ENCODE measurements at places on chromosomes 11 and 22. TPM values are rescaled to one million over a fixed set of nuclear protein-coding genes. Genes with fewer than 3 reads are reported as not detected.

Gene ST3GAL4
- 8.8 TPM for total RNA-seq

Gene IGF2
- total RNA-seq: not detected

- no peak for DNase-seq
Observed at GRCh38 chr11:66055021-66055420, 2.9 kb downstream of the SF3B2 start.

- DNase-seq: no peak
Observed at GRCh38 chr11:16347928-16348685, 8.2 kb downstream of the SOX6 start.

- no peak for DNase-seq
Observed at GRCh38 chr11:295351-296170, 3.8 kb downstream of the IFITM5 start.

DNA sequence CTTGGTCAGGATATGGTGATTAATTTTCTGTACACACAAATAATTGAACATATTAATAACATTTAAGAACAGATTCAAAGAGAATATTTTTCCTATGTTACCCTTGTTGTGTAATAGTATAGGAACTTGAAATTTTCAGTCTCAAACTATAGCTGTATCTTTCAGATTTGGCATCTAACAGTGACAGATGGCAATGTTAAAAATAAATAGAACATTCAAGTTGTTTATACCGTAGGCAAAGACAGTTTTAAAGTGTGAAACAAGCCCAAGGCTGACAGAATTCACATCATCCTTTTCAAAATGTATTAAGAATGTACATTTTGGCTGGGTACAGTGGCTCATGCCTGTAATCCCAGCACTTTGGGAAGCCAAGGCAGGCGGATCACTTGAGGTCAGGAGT is 92.6 kb upstream of the TP53AIP1 start:
- no peak for DNase-seq

DNA sequence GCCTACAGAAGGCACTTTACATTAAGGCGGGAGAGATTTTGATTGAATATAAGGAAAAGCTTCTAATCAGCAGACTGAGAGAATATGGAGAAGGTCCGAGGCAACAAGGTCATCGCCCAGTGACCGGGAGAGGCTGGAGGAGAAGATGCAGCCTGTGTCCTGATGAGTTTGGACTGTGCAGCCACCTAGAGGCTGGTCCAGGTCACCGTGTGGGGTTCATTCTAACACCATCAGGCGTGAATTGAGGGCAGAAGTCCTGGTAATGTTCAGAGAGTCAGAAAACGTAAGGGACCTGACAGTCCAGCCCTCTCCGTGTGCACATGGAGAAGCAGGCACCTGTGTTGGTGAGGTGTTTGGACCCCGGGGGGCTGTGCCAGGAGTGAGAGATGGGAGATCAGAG is 102.7 kb downstream of the FEZ1 start:
- no peak for DNase-seq

- no peak for DNase-seq
Observed at GRCh38 chr11:44316659-44317240, 6.8 kb upstream of the ALX4 start.
